ENCODE measurements at places on chromosomes 5 and 9.

DNA sequence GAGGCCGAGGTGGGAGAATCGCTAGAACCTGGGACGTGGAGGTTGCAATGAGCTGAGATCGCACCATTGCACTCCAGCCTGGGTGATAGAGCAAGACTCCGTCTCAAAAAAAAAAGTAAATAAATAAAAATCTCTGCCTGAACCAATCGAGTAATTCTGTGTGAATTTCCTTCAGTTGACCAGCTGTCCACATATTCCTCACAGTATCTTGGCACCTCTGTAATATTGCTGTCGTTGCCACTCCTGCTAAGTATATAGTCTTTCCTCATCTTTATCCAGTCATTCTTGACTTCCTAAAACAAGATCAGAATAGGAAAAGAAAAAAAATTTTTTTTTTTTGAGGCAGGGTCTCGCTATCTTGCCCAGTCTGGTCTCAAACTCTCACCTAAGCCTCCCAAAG lies 29.9 kb downstream of the KDM3B start:
- no peak for DNase-seq

DNA sequence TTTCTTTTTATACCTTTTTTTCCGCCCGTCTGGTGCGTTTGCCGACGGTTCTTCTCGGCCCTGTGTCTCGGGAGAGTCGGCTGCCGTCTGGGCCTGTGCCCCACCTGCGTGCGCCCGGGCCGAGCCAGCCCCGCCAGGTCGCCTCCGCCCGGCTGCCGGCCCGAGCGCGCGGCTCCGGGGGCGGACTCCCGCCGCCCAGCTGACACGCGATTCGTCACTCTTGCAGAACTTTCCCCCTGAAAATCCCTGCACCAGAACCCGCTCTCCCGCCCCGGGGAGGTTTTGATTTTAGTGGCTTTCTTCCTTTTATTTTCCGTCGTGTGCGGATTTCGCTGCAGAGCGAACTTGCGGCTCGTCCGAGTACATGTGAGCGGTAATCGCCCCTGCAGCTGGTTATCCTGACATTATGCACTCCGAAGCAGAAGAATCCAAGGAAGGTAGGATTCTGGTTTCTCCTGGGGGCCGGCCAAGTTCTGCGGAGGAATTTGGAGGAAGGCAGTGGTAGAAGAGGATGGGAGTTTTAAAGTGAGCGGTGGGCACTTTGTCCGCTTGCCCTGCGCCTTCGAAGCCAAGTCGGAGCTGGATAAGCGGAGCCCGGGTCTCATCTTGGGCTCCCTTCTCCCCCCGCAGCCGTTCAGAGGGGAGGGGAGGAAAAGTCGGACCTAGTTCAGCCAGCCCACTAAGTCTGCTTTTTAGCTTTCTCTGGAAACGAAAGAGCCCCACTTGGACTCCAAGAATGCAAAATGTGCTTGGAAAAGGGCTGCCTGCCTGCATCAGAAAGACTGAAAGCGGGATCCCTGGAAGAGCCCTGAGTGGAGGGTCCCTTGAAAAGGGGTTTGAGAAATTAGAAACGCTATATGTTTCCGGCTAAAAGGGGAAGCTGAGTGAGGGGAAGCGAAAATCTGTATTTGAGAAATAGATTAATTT lies at the start of gene TNFAIP8:
TSS of gene TNFAIP8 (plus strand) at position 335 of the 927 bp plus-strand sequence. CDS start at position 407, 72 bp downstream.
- peak; percentile 80 for DNase-seq

DNA sequence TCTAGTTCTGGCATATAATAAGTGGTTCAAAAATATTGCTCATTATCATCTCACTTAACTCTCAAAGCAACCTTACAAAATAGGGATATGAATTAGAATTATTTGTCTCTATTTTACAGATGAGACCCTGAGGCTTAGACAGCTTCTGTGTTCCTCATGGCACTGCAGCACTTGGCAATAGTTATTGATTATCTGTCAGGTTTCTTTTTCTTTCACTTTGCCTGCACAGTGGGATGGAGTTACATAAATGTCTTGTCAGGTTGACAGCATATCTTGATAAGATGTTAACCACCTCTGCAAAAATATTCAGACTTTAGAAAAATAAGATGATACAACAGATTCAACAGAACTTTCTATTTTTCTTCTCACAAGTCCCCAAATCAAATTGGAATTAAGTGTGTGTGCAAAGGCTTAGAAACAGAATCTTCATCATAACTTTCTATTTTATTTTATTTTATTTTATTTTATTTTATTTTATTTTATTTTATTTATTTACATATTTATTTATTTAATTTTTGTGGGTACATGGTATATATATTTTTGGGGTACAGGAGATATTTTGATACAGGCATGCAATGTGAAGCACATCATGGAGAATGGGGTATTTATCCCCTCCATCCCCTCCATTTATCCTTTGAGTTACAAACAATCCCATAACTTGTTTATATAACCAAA lies 17.7 kb downstream of the NSG2 start:
- DNase-seq = no peak

DNA sequence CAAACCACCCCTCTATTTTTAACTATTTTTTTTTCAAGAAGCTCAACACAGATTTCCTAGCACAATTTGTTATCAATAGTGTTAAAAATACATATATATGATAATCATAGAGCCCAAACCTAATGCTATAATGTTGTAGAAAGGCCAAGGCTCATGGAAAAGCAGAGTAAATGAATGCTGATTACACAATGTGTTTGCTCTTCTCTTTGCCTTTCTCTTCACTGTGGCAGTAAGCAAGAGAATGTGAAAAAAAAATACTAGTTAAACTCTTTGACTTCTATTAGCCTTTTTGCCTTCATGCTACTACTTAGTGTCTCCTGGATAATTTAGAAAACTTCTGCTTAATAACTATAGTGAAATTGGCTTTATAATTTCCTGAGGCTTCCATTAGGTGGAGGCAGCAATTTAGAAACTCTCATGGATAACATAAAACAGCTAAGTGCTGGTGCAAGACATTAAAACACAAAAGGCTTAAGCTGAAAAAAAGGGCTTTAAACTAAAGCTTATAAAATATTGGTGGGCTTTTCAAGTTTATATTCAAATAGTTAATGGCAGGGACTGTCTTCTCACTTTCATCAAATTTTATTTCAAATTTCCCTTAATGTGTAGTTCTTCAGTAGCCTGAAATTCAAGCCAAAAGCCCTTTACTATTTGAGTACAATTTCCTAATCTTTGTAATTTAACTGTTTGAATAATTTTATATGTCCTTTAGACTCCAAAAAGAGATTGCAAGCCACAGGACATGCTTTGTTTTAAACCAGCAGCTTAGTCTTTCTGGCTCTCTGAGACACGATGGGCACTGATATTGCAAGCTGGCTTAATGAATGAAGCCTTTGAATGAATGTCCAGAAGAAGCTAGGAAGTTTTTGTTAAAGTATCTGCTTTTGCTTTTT lies 2031.8 kb upstream of the CDH6 start:
- DNase-seq = no peak

DNA sequence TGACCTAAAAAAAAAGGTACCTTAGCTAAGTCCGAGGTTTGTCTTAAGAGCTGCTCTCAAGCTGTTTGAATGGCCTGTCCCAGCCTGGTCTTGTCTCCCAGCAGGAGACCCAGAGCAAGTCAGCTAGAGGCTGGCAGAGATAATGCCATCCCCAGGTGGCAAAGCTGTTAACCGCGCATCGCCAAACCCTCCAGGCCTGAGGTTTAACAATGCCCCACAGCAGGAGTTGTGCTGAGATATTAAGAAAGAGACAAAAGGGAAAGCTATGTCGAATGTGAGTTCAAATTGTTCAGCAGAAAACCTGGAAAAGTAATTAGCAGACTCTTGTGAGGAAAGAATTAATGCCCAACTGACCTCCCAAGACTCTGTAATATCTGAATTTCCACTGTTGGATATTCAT lies 187.1 kb downstream of the FSTL4 start:
- no peak for DNase-seq

DNA sequence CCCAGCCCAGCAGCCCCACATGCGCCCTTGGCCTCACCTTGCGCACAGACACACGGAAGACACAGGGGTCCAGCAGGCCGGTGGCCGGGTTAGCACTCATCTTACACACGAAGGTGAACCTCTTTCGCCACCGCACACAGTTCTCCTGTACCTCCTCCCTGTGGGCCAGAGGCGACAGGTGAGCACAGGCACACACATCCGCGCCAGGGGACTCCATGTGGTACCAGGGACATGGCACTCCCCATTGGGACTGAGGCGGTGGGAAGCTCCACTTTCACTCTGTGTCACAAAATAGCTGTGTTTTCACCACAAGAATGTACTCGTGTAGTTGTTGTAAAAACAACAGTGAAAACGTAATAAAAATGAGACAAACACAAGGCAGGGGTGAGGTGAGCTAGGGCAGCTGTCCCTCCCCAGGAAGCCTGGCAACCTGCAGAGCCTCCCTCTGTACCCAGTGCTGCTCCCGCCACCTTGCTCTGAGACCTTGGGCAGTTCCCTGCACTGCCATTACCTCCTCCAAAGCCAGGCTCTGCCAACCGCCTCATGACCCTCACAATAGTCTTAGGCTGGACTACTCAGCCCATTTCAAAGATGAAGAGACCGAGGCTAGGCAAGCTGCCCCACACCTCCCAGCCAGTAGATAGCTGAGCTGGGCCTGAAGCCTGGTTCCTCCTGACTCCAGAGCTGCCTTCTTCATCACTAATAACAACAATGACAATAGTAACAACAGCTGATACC lies 16.3 kb upstream of the DPM2 start:
- no peak for DNase-seq
